ENCODE measurements at places on chromosomes 5 and 9.

- no peak for DNase-seq
These were observed 74.0 kb upstream of the PITX1 start for GRCh38 chr5:135107986-135108385.

GRCh38 chr5:101212942-101213514 lies 309.9 kb upstream of the ST8SIA4 start:
- DNase-seq, result no peak

GRCh38 chr5:179192185-179192890 lies 132.2 kb downstream of the ZNF354C start:
- DNase-seq, result no peak

DNA sequence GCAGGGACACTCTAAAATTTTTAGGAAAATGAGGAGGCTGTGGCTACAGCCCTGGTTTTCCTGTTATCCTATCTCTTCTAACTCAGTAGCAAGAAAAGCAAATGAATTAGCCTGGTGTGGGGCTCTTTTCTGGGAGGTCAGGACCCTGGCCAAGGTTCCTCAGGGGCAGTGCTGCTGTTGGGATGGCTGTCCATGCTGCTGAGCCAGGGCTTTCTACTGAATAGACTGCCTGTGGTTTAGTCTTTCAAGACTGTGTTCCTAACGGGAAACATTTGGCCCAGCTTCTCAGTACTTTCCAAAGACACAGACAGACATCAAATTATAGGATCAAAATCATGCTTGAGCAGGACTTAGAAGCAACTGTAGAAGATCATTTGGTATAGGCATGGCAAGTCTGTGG lies 18.1 kb downstream of the TNC start:
- DNase-seq, result no peak

DNA sequence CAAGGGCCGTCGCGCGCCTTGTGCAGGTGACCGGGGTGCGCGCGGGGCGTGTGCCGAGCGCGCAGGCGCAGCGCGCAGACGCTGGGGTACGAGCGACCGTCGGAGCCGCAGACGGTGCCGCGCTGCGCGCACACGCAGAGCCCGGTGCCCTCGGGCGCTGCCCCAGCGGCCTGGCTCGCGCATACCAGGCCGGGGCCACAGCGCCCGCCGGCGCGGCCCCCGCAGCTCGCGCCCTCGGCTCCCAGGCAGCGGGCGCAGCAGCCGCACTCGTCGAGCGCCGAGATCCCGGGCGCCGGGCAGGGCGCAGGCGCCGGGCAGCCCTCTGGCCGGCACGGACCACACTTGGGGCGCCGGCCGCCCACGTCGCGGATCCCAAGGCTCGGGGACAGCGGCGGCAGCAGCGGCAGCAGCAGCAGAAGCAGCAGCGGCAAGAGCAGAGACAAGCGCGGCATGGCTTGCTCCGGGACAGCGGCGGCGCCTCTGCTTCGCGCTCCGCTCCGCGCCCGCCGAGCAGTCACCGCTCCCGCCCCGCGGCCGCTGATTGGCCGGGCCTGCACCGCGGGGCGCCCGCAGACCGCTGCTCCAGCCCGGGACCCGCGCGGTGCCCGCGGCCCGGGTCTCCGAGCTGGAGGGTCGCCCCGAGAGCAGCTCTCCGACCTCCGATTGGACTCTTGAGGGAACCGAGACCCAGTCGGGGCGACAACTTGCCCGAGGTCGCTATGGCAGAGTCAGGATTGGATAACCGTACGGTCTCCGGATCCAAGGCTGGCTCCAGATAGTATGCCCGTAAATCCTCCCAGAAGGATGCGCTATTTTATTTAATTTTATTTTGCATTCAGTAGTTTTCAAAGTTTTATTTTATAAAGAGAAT lies at the start of gene IGFBPL1:
Gene IGFBPL1 (minus strand): TSS at position 482 of the 871 bp plus-strand sequence. CDS start 30 bp downstream, at position 452.
- DNase-seq, result no peak

GRCh38 chr5:119417891-119418605 lies 34.2 kb upstream of the HSD17B4 start:
- peak; percentile 92 for DNase-seq

GRCh38 chr9:134895908-134896833 lies 15.6 kb downstream of the FCN2 start:
- DNase-seq, result no peak

DNA sequence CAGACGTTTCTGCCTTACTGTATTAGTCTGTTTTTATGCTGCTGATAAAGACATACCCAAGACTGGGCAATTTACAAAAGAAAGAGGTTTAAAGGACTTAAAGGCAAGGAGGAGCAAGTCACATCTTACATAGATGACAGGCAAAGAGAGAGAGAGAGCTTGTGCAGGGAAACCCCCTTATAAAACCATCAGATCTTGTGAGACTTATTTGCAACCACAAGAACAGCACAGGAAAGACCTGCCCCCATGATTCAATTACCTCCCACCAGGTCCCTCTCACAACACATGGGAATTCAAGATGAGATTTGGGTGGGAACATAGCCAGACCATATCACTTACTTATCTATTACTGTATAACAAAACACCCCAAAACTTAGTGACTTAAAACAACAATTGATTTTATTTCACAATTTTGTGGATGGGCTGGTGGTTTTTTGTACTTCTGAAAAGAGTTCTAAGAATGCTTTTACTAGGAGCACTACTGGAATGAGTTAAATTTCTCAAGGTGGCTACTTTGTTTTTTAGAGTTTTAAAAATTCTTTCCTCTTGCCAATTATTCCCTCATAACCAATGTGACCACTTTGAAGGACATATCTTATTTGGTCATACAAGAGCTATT lies 10.3 kb downstream of the RUSC2 start:
- no peak for DNase-seq

- no peak for DNase-seq
These were observed 4.6 kb downstream of the RPP25L start for GRCh38 chr9:34607331-34607730.

All from retinal pigment epithelial cell (primary cell).